ENCODE measurements at places on chromosomes 16 and 17.
A peak's percentile ranks its signal among the peaks of the same experiment; 100 is the strongest.

DNA sequence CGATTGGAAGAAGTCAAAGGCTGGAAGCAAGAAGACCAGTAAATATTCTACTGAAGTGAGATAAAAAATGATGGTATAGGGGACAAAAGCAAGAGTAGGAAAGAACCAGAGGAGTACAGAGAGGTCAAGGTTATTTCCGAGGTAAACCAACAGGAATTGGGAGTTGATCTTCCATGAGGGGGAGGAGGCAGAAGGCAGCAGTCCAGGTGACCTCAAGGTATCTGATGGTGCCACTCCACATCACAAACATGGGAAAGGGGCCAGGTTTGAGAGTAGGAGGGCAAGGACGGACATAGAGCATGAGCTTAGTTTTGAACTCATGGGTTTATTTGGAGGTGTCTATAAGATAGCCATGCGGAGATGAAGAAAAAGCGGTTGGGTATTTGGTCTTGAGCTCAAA, 79.4 kb upstream of the CDYL2 start:
- no peak for DNase-seq

GRCh38 chr16:71467810-71468209, 5.8 kb upstream of the ZNF23 start:
- DNase-seq: peak; percentile 22

- no peak for DNase-seq
These were observed 1491.2 kb upstream of the CDH8 start for GRCh38 chr16:63527404-63527803.

DNA sequence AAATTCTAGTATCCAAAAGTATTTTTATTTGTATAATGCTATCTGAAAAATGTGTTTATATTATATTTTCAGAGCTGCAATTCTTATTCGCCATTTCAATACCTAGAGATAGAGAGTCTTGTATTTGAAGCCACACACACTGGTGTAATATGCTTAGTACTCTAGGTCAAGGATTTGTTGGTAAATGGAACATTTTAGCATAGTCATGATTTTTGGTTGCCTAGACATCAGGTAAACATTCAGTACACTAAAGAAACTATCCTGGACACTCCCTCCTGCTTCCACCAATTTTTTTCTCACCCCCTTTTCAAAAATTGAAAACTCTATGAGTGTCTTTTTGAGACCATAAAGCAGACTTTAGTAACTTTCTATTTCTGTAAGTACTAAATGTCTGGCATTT, 20.8 kb downstream of the ABHD15 start:
- no peak for DNase-seq

- DNase-seq: no peak
These were observed 743 bp downstream of the ZNF624 start for GRCh38 chr17:16652847-16653366.

GRCh38 chr17:71922439-71922838, 198.4 kb upstream of the SOX9 start:
- peak; percentile 95 for DNase-seq

DNA sequence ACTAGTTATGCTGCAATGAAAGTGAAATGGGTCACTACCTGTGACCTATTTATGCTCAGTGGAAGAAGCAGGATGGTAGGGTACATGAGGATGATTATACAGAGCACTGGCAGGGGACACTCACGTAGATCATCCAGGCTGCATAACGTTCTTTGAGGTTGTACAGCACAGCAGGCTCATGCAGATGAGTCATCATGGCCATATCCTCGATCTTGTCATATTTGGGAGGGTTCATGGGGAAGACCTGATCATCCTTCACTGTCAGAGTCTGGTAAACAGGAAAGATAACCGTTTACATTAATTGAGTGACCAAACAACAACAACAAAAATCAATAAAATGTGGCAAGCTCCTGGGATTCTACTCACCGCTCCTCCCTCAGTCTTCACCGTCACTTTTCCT, 2.1 kb downstream of the MYH2 start:
- no peak for DNase-seq

- DNase-seq: no peak
These were observed 1.5 kb upstream of the SYT17 start for GRCh38 chr16:19166500-19166899.

GRCh38 chr16:2910441-2910969, 1.2 kb upstream of the FLYWCH1 start:
- no peak for DNase-seq

GRCh38 chr17:2028737-2029136, 1.2 kb upstream of the DPH1 start:
- no peak for DNase-seq
